ENCODE measurements at places on chromosomes 16 and 17.

DNA sequence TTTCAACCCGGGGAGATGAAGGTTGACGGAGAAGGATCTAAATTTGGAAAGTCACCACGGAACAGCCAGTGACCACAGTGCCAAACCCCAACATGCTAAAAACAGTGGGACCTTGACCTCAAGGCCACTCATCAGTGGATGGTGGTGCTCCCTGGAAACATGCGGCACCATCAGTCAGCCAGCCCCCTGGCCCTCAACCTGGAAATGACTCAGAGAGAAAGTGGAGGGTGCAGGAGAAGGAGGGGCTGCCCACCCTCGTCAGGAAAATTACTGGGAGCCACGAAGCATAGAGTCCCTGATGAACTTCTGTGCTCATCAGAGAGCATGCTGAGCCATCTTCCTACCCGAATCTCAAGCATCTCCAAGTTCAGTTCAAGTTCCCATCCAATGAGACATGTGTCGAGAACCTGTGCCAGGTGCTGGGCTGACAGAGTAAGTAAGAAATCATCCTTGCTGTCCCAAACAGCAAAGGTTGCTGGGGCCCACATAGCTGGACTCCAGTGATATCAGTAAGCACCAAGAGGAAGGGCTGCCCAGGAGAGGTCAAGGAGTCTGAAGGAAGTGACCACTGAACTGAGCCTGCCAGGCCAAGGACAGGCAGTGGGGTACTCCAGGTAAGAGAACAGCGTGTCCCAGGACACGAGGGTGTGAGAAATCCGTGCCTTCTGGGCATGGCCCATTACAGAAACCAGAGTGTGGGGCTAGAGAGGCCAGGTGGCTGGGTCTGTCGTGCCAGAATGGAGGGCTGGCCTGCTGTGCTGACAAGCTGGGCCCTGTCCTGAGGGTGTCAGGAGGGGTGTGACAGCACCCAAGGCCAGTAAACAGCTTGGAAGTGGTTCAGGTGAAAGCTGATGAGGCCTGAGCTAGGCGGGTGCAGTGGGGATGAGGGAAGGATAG, 5.2 kb downstream of the PECAM1 start:
- no peak for DNase-seq

DNA sequence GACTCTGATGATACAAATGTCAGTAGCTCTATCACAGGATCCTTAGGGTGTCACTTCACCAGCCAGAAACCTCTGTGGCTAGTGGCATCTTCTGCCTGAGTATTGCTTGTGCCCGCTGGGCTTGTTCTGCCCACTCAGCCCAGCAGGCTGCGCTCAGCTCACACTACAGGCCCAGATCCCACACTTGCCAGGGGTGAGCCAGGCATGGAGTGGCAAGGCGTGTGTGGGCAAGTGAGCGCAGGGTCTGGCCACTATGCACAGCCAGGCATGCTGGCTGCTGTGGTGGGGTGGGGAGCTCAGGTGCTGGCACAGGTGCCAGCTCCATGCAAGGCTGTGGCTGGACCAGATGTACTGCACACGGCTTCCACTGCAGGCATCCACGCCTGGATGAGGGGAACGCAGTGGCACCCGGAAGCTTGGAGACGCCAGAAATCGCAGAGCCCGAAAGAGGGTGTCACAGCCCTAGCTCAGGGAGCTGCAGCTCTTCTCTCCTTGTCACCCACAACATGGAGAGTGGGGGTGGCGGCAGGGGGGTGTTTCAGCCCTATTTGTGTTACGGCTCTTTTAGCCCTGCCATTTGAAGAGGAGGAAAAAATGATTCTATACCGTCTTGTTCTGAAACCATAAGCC, 10.2 kb downstream of the CFAP97D1 start:
- no peak for DNase-seq

- no peak for DNase-seq
These were observed 93.3 kb upstream of the TNRC6C start for GRCh38 chr17:77865112-77865611.

DNA sequence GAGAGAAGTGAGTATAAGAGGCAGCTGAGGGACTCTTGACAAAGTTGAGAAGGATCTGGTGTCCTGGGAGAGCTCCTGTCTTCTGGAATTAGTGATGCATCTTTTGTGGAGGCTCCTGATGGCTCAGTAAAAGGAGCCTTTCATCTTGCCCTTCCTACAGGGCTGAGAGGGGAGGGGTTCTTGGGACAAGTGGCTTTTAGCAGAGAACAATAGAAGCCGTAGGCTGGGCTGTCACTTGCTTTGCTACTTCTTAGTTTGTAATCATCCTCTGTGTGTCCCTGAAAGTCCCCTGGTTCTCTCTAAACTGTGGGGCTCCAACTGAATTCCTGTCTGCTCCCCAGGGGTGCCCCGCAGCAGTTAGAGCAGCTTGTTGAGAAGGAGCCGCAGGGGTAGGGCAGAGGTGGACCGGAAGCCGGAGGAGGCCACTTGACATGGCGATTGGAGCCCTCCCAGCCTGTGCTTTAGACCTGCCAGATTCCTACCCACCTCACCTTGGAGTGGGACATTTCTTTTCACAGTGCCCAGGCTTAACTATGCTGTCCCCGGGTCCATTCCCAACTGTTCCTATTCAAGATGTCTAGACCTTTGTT, 85.1 kb downstream of the PRKCA start:
- no peak for DNase-seq

- no peak for DNase-seq
These were observed 15.9 kb upstream of the TNS4 start for GRCh38 chr17:40517286-40517662.

GRCh38 chr17:56213031-56213430, 59.8 kb downstream of the ANKFN1 start:
- no peak for DNase-seq

DNA sequence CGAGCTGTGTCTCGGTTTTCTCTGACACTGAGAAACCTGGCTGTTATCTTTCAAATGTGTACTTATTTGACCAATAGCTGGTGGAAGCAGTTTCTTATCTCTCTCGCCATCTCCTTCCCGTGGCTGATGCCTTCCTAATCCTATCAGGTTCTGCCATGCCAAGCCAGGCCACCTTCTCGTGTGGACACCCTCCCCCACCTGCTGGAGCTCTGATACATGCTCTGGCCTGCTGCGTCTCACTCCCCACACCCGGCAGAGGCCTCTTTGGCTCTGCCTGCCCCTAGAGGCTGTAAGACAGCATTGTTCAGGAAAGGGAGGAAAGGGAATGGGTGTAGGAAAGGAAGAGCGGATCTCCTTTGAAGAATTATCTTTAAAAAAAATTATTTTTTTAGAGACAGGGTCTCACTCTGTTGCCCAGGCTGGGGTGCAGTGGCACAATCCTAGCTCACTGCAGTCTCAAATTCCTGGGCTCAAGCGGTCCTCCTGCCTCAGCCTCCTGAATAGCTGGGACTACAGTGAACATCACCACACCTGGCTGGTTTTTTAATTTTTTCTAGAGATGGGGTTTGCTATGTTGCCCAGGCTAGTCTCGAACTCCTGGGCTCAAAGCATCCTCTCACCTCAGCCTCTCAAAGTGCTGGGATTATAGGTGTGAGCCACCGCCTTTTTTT, 7.5 kb upstream of the ARMC5 start:
- peak; percentile 52 for DNase-seq

DNA sequence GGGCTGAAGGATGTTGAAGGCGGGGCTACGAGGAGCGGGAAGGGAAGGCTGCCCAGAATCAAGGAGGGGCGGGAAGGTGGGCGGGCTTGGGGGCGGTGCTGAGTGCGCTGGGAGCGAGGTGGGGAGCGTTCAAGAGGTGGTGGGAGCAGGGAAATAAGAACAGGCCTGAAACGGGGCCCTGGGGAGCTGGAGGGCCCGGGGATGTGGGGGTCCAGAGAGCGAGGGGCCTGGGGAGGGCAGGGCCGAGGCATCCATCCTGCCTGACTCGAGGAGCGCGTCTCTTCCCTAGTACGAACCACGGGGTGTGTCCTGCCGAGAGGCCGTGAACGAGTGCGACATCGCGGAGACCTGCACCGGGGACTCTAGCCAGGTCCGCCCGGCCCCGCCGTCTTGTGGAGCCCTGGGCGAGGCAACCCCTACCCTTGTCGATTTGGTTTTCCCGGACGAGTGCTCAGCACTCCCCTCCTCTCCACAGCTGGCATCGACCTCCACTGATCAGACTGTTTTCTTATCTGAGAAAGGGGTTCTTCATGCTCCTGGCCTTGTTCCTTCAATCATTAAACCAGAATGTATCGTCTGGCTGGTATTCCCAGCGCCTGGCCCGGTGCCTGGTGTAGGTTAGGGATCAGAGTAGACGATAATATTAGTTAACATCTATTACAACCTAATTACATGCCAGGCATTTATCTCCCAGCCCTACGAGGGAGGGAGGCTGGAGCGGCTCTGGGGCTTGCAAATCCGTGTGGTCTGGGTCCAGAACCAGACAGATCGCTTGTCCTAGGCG, 17.2 kb downstream of the ADAM11 start:
- no peak for DNase-seq

DNA sequence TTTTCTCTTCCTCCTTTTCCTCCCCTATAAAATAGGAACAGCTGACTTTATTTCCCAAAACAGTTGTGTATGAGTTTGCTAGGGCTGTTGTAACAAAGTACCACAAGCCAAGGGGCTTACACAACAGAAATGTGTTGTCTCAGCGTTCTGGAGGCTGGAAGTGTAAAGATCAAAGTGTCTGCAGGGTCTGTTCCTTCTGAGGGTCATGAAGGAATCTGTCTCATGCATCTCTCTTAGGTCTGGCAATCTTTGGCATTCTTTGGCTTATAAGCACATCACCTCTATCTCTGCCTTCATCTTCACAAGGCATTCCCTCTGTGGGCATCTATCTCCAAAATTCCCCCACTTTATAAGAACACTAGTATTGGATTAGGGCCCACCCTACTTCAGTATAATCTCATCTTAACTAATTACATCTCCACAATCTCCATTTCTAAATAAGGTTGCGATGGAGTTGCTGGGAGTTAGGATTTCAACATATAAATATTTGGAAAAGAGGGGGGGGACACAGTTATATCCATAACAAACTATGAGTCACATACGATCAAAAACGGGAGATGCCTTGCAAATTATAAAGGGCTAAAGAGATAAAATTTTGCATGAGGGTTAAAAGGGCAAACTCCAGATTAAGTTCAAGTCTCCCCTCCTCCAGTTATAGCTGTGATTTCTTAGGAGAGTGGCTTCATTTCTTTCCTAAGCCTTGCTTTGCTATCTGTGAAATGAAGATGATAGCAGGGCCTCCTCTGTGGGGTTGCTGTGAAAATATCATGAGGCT, 109.7 kb downstream of the VAT1L start:
- DNase-seq, result no peak

DNA sequence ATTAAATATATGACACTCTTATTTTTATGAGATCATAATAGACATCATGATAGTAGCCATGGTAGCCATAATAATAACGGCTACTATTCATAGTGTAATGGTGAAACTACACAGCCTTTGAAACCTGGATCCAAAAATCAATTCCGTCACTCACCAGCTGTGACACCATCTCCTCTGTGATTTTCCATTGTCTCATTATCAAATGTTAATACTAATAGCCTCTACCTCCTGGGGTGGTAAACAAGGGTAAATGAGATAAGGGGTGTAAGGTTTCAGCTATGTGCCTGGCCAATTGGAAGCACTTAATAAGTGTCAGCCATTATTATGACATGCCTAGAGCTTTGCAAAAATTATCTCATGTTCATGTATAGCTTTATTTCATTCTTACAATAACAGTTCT, 88.6 kb downstream of the CACNG3 start:
- DNase-seq, result no peak

GRCh38 chr17:76447931-76448652, 4.9 kb downstream of the UBE2O start:
- no peak for DNase-seq

DNA sequence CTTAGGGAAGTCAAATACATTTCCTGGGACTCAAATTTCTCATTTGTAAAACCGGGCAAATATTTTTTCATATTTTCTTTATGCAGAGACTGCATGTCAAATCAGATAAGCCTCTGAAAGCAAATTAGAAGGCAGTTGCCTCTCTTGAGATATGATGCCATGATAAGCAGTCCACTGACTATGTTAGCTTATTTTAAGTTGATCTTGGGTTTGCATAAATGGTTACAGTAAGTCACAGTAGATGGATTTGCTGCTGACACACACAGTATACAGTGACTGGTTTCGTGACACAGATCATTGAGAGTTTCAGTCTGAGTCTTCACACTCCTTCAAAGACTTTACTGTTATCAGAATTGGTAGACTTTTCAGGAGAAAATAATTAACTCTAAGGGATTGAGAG, 927.6 kb upstream of the CDH8 start:
- DNase-seq, result no peak

DNA sequence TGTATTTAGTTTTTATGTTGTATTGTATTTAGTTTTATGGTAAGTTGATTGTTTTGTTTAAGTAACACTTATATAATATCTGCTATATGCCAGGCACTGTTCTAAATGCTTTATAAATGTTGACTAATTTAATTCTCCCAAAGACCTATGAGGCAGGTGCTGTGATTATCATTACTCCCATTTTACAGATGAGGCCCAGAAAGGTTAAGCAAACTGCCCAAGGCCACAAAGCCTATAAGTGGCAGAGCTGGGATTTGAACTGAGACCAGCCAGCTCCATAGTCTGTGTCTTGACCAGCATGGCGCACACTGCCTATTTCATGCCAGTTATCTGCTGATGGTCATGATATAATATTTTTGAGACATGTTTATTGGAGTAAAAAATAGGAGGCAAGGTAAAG, 24.0 kb downstream of the IL21R start:
- no peak for DNase-seq

- no peak for DNase-seq
These were observed 286.7 kb downstream of the SEC14L1 start for GRCh38 chr17:77427391-77427991.

DNA sequence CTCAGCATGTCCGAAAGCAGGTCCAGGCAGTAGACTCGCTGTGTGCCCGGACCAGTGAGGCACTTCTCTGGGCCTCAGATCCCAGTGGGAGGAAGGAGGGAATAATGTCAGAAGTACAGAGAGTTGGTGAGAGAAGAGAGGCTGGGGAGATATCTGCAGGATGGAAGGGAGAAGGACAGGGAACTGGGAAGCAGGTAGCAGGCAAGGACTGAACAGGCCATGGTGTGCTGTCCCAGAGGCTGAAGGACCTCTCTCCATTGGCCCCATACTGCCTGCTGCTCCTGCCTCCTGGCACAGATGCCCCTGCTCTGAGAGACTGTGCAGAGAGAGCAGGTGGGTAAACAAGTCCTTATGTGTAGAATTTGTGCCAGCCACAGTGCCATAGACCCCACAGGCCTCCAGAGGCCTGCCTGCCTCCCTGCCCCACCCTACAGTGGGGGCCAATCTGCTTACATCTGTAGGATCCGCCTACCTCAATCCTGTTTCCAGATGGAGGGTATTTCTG, 34.2 kb upstream of the CRHR1 start:
- DNase-seq, result no peak
